ENCODE measurements at places on chromosomes 16 and 17. TPM values are rescaled to one million over a fixed set of nuclear protein-coding genes. Genes with fewer than 3 reads are reported as not detected.

The TOM1L1 gene
- total RNA-seq = 35.8 TPM

The GP2 gene
- not detected for total RNA-seq

The ABCC12 gene
- total RNA-seq = 0.79 TPM

The CA4 gene
- total RNA-seq = 7.3 TPM

DNA sequence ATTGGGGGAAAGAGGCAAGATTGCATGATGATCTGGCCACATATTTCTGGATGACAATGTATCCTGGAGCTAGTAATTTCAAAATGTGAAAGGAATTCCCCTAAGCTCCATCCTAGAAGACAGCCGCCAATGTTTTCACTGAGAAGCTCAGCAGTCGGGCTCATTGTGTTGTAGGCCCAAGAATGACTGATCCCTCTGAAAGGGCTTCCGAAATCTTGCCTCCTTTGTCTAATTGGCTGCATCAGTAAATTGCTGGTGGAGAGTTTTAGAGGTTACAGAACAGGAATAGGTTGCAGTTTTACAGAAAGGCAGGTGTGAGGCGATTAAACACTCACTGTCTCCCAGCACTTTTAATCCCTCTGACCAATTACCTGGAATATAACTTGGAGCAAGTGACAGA is 464.1 kb upstream of the SALL1 start:
- no peak for DNase-seq
- H3K27me3 ChIP-seq = no peaks in the 10 kb centered on the region
- H3K36me3 ChIP-seq = no peaks in the 10 kb centered on the region
- no peak overlapping the region for H3K4me3 ChIP-seq

DNA sequence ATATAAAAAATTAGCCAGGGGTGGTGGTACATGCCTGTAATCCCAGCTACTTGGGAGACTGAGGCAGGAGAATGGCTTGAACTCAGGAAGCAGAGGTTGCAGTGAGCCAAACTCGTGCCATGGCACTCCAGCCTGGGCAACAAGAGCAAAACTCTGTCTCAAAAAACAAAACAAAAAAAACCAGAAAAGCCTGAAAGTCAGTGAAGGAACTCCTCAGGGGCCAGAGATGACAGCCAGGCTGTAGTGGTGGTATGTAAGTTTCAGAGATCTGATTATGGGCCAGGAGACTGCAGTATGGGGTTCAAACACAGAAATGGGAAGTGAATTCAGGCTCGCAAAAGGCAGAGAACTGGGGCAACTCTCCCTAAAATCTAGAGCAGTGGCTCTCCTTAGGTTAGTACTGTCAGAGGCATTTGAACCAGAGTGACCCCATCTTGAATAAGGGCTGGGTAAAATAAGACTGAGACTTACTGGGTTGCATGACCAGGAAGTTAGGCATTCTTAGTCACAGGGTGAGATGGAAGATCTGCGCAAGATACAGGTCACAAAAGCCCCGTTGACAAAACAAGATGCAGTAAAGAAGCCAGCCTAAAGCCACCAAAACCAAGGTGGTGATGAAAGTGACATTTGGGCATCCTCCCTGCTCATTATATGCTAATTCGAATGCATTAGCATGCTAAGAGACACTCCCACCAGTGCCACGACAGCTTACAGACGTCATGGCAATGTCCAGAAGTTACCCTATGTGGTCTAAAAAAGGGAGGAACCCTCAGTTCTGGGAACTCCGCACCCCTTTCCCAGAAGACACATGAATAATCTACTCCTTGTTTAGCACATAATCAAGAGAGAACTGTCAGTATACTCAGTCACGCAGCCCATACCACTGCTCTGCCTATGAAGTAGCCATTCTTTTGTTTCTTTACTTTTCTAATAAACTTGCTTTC is 120.2 kb upstream of the XYLT1 start:
- H3K27me3 ChIP-seq = no peaks in the 10 kb centered on the region
- no peaks in the 10 kb centered on the region for H3K36me3 ChIP-seq
- no peaks in the 10 kb centered on the region for H3K4me1 ChIP-seq
- no peak for DNase-seq

GRCh38 chr17:3482852-3483251 is 7.1 kb downstream of the ASPA start:
- H3K27me3 ChIP-seq = no peaks in the 10 kb centered on the region
- no peak overlapping the region for H3K4me3 ChIP-seq
- no peaks in the 10 kb centered on the region for H3K36me3 ChIP-seq
- no peaks in the 10 kb centered on the region for H3K4me1 ChIP-seq

DNA sequence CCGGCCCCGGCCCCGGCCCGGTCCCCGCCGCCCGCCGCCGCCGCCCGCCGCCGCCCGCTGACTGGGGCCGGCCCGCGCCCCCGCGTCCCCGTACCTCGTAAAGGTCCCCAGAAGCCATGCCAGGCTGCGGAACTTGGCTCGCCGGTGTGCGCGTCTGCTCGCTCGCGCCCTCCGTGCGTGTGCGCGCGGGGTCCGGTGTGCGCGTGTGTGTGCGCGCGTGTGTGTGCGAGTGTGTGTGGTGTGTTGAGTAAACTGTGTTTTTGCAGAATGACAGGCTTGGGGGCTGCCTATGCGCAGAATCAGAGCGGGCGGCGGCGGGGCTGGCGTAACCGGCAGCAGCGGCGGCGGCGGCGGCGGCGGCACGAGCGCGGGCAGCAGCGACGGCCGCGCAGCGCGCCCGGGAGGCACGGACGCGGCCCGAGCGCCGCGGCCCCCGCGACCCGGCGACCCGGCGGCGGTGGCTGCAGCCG is 307 bp downstream of the CDYL2 start:
- peak overlapping the region; percentile 50 for H3K4me3 ChIP-seq
- H3K4me1 ChIP-seq = peaks cover 7% of the 10 kb centered on the region
- no peaks in the 10 kb centered on the region for H3K36me3 ChIP-seq
- DNase-seq = peak; percentile 92
- no peaks in the 10 kb centered on the region for H3K27me3 ChIP-seq
- H3K27ac ChIP-seq = peak overlapping the region; percentile 61

GRCh38 chr16:48106446-48106845 is 49.3 kb downstream of the ABCC12 start:
- no peaks in the 10 kb centered on the region for H3K27me3 ChIP-seq
- no peak overlapping the region for H3K4me3 ChIP-seq
- DNase-seq = no peak
- H3K27ac ChIP-seq = no peak overlapping the region
- no peaks in the 10 kb centered on the region for H3K4me1 ChIP-seq
- H3K36me3 ChIP-seq = no peaks in the 10 kb centered on the region

DNA sequence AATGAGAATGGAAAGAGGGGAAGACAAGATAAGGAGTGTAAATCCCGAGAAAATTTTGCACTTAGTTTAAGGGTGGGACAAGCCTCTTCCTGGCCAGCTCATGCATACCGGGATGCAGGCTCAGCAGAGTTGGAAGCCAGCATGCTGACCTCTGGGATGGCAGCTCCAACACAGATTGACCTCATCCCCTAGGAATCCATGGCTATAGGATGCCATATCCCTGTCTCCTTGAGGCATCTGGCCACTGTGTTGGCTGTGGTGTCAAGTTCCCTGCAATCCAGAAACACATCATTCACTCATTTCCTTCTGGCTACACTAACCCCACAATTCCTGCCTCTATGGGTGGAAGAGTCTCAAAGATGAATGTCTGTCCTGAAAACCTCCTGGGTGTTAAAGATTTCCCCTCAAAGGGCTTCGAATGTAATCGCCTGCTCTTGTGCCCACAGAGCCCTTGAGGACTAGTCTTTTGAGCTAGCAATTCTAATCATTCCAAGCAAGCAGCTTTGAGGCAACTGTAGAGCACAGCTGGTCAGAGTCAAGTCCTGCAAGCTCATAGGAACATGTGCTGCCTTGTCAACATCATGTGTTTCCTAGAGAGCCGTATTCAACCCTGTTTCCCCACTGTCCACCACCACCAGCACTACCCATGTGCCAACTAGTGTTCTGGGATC is 141.4 kb downstream of the PMP22 start:
- H3K36me3 ChIP-seq = no peaks in the 10 kb centered on the region
- DNase-seq = no peak
- no peak overlapping the region for H3K4me3 ChIP-seq
- no peaks in the 10 kb centered on the region for H3K4me1 ChIP-seq
- H3K27ac ChIP-seq = no peak overlapping the region
